ENCODE measurements at places on chromosomes 3 and 15.

DNA sequence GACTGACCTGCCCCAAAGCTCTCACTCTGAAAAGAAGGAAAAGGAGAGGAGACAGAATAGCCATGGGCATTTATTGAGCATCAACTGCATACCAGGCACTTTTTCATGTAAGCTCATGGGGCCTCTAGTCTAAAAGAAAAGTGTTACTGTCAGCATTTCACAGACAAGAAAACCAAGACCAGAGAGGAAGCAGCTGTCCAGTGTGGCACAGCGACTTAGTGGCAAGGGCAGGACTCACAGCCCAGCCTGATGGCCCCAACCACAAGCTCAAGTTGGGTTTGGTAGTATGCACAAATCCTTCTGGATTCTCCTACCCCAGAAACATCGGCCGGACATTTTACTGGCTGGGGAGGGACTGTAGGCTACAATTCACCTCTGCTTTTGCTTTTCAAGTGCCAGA lies 5.8 kb downstream of the EFCC1 start:
- DNase-seq = no peak

GRCh38 chr3:182035324-182035723 lies 323.6 kb downstream of the SOX2 start:
- DNase-seq = no peak

GRCh38 chr15:35007397-35007796 lies 19.3 kb upstream of the ZNF770 start:
- no peak for DNase-seq

GRCh38 chr15:39358441-39359041 lies 222.3 kb upstream of the THBS1 start:
- DNase-seq = peak; percentile 11

DNA sequence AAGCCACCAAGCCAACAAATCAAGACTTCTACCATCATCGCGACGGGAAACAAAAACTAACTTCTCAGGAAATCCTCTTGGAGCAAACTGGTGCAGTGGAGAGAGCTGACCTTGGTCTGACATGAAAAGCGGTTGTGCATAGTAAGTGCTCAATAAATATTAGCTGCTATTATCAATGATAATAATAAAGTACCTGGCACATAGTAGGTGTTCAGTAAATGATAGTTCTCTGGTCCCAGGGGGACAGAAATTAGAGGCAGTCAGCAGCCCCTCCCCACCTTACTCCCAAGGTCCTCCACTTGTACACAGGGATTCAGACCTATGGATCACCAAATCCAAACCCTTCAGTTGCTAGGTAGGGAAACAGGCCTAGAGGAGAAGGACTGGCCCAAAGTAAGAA lies 6.0 kb upstream of the CSK start:
- no peak for DNase-seq

DNA sequence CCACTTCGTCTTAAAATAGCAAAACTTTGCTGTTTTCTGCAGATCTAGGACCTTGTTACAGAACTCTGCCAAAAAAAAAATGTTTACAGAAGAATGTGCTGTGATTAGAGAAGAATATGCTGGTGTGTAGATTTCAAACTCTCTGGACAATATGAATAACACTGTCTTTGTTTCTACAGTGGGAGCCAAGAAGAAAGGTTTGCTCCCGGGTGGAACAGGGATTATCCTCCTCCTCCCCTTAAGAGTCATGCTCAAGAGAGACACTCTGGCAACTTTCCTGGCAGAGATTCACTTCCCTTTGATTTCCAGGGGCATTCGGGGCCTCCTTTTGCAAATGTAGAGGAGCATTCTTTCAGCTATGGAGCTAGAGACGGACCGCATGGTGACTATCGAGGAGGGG lies 27.3 kb downstream of the RBM6 start:
- no peak for DNase-seq

DNA sequence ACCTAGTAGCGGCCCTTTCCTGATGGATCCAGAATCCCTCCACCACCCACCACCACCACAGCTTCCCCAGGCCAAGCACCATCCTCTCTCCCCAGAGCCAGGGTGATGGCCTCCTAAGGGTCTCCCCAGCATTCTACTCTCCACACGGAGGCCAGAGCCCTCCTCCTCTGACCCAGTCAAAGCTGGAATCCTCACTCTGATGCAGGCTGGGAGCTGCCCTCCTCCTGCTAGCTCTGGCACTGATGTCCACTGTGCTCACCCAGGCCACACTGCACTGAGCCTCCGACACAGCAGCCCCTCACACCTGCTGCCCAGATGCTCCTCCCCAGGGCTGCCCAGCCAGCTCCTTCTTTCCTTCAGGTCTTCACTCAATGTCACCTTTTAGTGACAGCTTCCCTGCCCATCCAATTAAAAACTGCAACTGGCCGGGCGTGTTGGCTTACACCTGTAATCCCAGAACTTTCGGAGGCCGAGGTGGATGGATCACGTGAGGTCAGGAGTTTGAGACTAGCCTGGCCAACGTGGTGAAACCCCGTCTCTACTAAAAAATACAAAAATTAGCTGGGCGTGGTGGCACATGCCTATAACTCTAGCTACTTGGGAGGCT lies 21.0 kb downstream of the XXYLT1 start:
- DNase-seq = no peak

- DNase-seq = no peak
Observed at GRCh38 chr3:10506696-10507095, 1.3 kb upstream of the ATP2B2 start.

GRCh38 chr3:45417930-45418847 lies 29.8 kb downstream of the LARS2 start:
- DNase-seq = no peak

DNA sequence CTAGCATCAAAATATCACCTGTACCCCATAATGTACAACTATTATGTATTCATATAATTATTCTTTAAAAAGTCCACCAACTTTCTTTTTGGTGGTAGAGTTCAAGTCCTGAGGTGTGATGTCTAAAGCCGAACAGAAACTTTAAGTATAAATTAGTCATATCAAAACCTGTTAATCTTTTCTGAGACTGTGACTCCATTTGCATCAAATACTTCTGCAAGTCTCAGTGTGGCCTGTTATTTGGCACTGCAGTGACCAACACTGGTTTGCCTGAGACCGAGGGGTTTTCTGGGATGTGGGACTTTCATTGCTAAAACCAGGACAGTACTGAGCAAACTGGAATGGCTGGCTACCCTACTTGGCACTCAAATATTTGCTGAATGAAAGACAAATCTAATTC lies 7.3 kb downstream of the NGLY1 start:
- no peak for DNase-seq

- no peak for DNase-seq
Observed at GRCh38 chr15:97745481-97746071, 214.9 kb upstream of the ARRDC4 start.

DNA sequence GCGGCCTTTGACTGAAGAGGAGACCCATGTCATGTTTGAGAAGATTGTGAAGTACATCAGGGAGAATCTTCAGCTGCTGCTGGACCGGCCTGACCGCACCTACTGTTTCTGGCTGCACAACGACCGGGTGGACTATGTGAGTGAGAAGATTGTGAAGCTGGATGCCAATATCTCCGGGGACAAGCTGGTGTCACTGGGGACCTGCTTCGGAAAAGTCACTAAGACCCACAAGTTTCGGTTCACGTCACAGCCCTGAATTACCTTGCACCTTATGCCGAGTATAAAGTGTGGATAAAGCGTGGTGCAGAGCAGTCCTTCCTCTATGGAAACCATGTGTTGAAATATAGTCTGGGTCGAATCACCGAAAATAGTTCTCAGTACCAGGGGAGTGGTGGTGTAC lies 16.0 kb upstream of the DNAJC13 start:
- DNase-seq = no peak

DNA sequence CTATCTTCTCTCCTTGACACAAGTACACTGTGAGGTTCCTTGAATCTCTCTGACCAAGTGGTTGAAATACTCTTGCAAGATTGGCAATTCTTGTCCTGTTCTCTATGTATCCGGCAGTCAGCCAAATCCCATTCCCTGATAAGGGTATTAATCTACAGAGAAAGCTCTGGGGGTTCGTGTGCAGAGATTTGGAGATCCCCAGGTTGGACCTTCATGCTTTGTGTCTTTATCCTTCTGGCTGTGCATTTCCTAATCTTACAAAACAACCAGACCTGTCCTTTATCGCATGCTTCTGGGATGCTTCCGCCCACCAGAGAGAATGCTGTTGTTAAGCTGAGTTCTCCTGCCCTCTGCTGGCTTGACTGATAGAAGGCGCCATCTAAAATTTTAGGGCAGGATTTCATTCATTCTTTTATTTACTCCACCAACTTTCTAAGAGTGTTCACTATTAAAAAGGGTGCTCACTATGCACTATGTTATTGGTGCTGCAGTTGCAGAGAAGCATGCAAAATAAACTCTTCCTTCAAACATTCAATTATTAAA lies 8.6 kb upstream of the SST start:
- DNase-seq = peak; percentile 61

- DNase-seq = no peak
Observed at GRCh38 chr3:4985330-4986174, 6.3 kb downstream of the BHLHE40 start.

DNA sequence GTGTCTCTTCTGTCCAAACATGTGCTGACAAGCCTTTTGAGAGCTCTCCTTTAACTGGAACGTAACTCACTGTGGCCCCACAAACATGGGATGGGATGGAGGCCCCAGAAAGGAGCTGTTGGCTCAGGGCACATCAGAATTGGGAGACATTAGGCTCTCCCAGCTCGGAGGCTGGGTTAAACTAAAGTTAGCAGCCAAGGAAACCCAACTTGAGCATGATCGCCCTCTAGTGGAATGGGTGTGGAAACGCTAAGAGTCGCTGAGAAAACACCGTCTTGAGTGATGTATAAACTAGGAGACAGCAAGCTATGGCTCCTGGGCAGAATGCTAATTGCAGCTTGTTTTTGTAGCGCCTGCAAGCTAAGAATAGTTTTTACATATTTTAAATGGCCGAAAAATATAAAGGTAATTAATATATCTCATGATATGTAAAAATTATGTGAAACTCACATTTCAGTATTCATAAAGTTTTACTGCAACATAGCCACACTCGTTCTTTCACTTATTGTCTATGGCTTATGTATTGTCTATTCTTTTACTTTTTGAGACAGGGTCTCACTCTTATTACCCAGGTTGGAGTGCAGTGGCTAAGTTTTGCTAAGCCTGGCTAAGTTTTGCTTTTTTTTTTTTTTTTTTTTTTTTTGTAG lies 138.8 kb upstream of the HACD2 start:
- DNase-seq = peak; percentile 93

DNA sequence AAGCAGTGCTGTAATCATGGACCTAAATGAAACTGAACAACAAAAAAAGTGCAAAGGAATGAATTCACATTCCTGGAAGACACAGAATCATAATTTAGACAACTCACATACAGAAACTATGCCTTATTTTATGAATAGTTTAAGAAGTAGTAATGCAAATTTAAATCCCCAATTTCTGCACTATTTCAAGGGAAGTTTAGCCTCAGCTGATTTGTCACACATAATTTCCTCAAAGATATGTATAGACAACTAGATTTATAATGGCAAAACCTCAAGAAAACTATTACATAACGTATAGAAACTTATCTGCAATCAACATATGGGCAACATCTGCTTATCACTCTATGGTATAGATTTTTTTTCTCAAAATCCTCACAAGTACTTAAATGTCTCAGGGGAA lies 7.8 kb upstream of the PTX3 start:
- no peak for DNase-seq

DNA sequence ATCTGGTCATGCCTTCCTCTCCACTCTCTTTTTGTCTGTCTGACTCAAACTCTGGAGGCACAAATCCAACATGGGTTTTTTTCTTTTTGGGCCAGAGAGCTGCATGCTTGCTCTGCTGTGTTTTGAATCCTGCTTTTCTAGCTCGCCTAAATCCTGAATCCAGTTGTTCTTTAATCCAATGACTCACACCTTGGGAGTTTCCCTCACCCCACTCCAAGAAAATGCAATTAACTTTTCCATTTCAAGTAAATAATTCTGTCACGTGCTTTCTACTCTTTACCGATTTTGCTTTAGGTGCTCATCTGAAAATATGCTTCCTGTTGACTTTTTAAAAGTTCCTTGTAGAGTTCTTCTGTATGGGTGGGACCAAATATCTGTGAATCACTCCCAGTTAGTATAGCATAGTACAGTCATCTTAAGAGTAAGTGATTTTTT lies 47.6 kb downstream of the SLMAP start:
- DNase-seq = peak; percentile 25

DNA sequence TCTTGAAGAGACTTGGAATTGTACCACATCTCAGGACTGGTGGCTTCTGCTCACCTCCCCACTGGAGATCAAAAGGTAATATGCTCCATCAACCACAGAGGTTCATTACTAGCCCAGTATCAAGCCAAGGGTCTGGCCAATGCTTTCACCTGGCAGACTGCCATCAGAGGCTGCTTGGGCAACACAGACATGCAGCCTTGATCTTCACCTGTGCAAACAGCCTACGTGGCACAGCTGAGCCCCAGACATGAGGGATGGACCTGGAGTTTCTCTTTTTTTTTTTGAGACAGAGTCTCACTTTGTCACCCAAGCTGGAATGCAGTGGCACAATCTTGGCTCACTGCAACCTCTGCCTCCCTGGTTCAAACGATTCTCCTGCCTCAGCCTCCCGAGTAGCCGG lies 105.6 kb upstream of the HES1 start:
- DNase-seq = no peak

DNA sequence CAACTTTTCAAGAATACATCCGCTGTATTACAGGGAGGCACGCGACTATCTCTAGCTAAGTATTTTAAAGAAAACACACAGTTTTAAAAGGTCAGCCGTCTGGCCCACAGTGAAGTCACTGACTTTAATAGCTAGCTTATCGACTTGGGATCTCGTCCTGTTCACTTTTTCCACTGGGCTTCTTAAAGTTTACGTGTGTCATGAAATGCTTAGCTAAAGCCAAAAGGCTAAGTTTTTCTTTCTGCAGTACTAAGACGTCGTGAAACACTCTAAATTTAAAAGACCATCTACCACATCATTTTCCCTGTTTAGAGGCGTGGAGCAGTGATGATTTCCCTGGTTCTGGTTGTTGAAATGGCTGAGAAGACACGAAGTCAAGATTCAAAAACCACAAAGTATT lies 27.1 kb downstream of the LRIG1 start:
- no peak for DNase-seq

All from left kidney (tissue), 8 donors.